ENCODE measurements at places on chromosomes 4 and X. TPM values are rescaled to one million over a fixed set of nuclear protein-coding genes. Genes with fewer than 3 reads are reported as not detected.

The AFM gene
- not detected for polyA plus RNA-seq

The HPGD gene
- 5.9 TPM for polyA plus RNA-seq

The TCP11X2 gene
- 0.74 TPM for polyA plus RNA-seq

The GAGE1 gene
- not detected for polyA plus RNA-seq

The MAGEA10 gene
- not detected for polyA plus RNA-seq

The THAP6 gene
- polyA plus RNA-seq: 21.5 TPM

The ADAM29 gene
- polyA plus RNA-seq: 4.6 TPM

The SEPTIN11 gene
- polyA plus RNA-seq: 147 TPM

The NMU gene
- polyA plus RNA-seq: 11.2 TPM

The GAGE2A gene
- polyA plus RNA-seq: not detected

Measured in spinal cord (tissue), 10 donors.